Osteocyte (in vitro differentiated cells): ENCODE measurements at places on chromosomes 11 and 22.
A peak's percentile ranks its signal among the peaks of the same experiment; 100 is the strongest.

- no peaks in the 10 kb centered on the region for H3K27me3 ChIP-seq
- no peak for DNase-seq
- peaks cover 2% of the 10 kb centered on the region for H3K4me1 ChIP-seq
- no peak overlapping the region for H3K4me3 ChIP-seq
- no peak overlapping the region for H3K27ac ChIP-seq
- H3K36me3 ChIP-seq: peaks cover 4% of the 10 kb centered on the region
Measured at GRCh38 chr11:61270354-61271076, 24.6 kb downstream of the VWCE start.

- H3K4me3 ChIP-seq: no peak overlapping the region
- H3K27me3 ChIP-seq: no peaks in the 10 kb centered on the region
- no peaks in the 10 kb centered on the region for H3K4me1 ChIP-seq
- no peak for DNase-seq
- H3K27ac ChIP-seq: no peak overlapping the region
- H3K36me3 ChIP-seq: peaks cover 28% of the 10 kb centered on the region
Measured at GRCh38 chr22:20448630-20449029, 11.0 kb upstream of the SCARF2 start.

DNA sequence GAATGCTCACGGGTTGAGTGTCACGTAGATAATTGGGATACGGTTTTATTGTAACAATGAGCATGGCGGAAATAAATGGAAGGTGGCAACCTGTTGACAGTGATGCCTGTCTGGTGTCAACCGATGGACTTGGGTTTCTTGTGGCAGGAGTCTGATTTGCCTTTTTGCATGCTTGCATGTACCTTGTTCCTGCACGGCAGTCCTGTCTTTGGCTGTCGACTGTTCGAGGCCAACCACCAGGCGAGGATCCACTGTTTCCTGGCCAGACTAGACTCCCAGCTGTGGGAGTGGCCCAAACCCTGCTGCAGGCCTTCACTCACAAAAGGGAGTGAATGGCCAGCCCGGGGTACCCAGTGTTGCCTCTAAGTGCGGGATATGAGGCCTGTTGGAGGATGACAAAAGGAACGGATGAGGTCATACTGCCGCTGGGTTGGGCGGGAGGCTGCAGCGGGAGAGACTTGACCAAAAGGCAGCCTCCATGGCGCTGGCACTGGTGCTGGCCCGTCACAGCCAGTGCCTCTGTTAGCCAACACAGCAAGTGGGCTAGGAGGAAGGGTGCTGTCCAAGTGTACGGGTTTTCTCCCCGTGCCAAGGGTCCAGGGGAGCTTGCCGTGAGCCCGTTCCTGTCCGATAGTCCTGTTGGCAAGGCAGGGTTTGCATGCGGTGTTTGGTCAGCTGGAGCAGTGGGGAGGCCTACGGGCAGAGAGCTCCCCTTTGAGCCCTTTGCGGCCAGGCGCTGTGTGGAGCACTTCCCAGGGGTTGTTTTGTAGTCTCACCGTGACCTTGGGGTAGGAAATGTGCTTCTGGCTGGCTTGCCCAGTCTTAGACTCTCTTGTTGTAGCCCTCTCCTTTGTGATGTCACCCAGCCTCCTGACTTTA lies 974 bp downstream of the DGCR8 start:
- no peaks in the 10 kb centered on the region for H3K27me3 ChIP-seq
- peak overlapping the region; percentile 88 for H3K4me3 ChIP-seq
- peaks cover 47% of the 10 kb centered on the region for H3K4me1 ChIP-seq
- H3K27ac ChIP-seq: peak overlapping the region; percentile 87

GRCh38 chr11:78926633-78927338 lies 352.1 kb upstream of the NARS2 start:
- peaks cover 19% of the 10 kb centered on the region for H3K4me1 ChIP-seq
- DNase-seq: no peak
- H3K36me3 ChIP-seq: peaks cover 4% of the 10 kb centered on the region
- H3K27me3 ChIP-seq: no peaks in the 10 kb centered on the region
- no peak overlapping the region for H3K27ac ChIP-seq
